ENCODE measurements at places on chromosomes 6 and 20.

DNA sequence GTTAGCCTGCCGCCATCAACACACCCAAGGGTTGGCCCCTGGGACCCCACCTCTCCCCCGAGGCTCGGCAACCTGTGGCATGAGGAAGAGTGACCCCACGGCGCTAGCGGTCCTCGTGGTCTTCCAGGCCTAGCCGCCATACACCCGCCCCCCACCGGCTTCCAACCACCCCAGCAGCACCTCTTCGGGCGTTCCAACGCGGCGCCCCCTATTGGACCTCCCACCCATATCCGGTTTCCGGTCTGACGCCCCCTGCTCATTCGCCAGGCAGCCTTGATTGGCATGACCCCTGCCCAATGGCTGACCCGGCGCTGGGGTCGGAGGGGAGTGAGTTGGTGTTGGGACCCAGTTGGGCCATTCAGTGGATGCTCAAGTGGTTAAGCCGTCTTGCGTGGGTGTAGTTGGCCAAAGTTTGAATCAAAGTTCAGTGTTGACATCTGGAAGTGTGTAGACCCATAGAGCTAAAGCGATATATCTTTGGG is at the start of gene GNAS-AS1:
GNAS-AS1 (minus strand) TSS at position 210 of the 482 bp plus-strand sequence.
- peak; percentile 89 for DNase-seq

DNA sequence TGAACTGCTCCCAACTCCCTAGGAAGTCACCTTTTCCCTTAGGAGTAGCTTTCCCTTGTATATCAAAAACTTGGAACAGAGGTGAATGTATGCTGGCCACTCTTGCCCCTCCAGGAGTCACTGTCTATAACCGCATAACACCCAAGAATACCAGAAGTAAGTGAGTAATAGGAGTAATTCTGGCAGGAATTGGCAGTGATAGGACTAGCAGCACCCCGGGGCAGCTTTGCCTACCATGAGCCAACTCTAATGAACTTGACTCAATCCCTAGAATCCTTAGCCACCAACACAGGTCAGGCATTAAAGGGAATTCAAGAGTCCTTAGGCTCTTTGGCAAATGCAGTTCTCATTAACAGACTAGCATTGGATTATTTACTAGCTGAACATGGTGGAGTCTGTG is 28.8 kb upstream of the CD164 start:
- DNase-seq: no peak

- DNase-seq: no peak
Measured at GRCh38 chr6:103269581-103269980, 1590.1 kb downstream of the HACE1 start.

DNA sequence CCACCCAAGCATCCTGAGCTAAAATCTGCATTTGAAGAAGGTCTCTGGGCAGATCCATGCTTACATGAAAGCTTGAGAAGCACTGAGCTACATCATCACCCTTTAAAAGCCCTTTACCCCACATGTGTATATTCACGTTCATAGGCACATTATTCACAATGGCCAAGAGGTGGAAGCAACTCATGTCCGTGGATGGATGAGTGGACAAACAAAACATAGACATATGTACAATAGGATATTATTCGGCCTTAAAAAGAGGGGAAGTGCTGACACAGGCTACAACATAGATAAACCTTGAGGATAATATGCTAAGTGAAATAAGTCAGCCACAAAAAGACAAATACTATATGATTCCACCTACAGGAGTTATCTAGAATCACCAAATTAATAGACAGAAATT is 17.6 kb downstream of the ADGRF5 start:
- no peak for DNase-seq

DNA sequence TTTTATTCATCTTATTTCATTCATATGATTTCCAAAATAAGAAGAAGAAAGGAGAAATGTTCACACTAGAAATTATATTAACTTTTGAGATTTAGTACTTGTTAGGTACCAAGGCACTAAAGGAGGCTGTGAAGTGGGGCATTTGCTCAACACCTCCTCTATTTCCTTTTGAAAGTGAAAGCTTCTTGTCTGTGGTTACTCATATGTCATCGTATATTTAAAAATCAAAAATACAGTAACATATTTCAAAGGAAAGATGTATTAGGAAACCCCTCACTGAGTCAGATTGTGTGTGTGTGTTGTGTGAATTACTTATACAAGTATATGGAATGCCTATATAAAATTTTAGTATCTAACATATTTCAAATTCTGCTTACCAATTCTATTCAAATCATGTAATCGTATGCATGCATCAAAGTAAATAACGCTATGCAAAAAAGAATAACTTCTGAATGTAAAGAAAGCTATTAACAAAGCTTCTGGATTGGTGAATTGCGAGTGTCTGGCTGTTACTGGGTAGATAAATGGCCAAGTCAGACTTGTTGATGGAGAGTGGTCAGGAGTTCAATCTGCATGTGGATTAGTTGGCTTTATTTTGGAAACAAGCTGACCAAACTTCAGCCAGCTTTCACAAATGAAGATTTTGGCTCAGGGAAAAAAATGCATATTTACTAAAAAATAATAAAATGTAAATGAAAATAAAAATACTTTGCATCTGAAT is 70.9 kb downstream of the PACRG start:
- peak; percentile 5 for DNase-seq

GRCh38 chr6:149503276-149503675 is 18.5 kb upstream of the ZC3H12D start:
- DNase-seq: no peak

DNA sequence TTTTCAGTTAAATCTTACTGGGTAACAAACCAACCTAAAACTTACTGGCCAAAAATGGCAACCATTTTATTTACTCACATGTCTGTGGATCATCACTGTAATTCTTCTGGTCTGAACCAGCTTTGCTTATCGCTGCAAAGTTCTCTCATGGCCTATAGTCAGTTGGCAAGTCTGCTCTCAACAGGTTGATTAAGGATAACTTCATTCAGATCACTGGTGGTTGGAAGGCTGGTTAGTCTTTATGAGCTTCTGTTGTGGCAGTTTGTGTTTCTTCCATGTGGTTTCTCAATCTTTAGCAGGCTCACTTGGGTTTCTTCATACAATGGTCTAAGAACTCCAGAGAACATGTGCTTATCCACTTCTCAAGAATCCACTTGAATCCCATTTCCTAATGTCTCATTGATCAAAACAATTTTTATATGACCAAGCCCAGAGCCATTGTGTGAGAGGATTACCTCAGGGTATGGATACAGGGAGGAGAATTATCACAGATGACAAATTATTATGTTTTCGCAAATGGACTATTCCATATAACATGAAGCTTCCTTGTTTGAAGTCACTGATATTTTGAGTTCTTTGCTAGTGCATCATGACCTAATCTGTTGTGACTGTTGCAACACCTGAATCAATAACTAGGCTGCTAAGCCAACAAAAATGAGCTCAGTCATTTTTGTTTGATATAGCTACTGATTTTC is 155.4 kb upstream of the BMP2 start:
- no peak for DNase-seq

DNA sequence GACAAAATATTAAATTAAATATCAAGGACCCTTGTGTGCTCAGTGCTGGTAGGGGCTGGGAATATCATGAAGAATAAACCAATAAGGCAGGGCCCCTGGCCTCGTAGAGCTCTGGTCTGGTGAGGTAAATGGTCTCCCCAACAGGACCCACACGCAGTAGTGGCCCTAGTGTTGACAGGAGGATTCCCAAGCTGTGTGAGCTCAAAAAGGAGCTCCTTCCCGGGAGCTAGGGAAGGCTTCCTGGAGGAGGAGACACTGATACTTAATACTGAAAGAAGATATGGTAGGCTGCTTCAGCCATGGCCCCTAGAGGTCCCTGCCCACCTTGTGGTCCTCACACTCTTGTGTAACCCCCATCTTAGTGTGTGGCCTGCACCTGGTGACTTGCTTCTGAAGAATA is 209.1 kb downstream of the NFATC2 start:
- no peak for DNase-seq

DNA sequence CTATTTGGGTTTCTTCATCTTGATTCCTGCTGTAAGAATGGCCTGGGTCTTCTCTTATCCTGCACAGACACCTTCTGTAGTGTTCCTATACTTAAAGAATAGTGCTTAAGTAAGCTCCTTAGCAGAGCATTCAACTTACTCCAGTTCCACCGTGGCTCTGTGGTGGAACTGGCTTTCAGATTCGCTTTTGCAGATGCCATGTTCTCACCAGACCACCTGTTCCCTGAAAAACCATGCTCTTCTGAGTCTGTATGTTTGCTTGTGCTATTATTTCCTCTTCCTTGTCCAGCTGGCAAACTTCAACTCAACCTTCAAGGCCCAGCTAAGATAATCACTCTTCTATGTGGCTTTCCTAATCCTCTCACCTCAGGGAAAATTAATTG is 4.9 kb downstream of the ELMO2 start:
- no peak for DNase-seq

DNA sequence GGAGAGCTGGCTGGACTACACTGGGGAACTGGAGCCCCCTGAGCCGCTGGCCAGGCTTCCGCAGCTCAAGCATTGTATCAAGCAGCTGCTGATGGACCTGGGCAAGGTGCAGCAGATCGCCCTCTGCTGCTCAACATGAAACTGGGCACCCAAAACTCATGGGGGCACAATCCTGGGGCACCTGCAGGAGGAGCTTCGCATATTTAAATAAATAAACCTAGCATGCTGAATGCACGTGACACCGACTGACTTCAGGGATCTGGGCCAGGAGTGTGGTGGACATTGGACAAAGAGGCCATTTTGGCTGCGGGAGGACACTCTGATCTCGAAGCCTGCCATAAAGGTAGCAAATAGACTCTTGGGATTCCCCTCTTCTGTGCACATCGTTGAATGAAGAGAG is 6.8 kb downstream of the SCAND1 start:
- peak; percentile 33 for DNase-seq

- peak; percentile 49 for DNase-seq
Measured at GRCh38 chr6:129895692-129896091, 34.6 kb upstream of the TMEM244 start.

DNA sequence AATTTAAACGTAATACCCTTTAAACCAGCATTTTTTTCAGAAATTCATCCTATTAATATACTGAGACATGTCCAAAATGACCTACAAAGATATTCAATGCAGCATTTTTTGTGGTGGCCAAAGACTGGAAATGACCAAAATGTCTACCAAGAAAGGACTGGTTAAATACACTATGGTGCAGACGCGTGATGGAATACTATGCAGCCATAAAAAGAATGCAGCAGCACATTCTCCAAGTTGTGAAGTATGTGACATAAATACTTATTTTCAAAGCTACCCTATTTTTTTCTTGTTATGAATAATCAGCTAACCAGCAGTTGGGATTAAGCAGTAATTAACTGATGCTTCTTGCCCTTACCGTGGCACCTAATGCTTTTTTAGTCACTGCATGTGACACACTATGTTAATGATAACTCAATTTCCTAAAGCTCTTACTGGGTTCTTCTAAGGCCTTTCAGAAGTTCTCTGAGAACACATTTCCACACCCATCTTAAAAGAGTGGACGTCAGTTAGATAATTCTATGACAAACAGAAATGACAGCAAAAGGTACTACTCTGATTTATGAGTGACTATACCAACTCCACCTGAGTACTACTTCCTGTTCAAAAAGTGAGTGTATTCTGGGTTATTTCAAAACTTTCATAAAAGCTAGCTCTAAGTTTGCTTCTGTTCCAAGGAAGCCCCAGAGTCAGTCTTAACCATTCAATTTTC is 24.9 kb downstream of the TTI1 start:
- no peak for DNase-seq

- DNase-seq: no peak
Measured at GRCh38 chr6:154822947-154823558, 89.8 kb downstream of the SCAF8 start.

DNA sequence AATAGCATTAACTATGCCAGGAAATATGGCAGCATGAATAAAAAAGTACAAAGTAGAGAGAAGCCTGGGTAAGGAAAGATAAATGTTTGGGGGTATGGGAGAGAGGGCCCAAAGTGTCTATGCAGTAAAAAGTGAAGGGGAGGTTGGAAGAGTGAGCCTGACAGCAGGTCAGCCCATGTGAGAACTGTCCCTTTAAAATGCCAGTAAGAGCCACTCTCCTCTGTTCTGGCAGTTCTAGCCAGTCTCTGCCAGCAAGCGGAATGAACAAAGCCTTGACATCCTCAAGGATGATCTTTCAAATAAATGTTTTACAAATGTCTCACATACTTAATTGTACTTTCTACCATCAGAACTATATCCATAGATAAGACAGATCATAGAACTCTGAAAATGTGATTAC is 164.5 kb downstream of the DST start:
- DNase-seq: no peak

- DNase-seq: peak; percentile 60
Measured at GRCh38 chr20:4087923-4088322, 72.6 kb upstream of the RNF24 start.

- peak; percentile 86 for DNase-seq
Measured at GRCh38 chr6:72464791-72465691, 156.8 kb upstream of the KCNQ5 start.

DNA sequence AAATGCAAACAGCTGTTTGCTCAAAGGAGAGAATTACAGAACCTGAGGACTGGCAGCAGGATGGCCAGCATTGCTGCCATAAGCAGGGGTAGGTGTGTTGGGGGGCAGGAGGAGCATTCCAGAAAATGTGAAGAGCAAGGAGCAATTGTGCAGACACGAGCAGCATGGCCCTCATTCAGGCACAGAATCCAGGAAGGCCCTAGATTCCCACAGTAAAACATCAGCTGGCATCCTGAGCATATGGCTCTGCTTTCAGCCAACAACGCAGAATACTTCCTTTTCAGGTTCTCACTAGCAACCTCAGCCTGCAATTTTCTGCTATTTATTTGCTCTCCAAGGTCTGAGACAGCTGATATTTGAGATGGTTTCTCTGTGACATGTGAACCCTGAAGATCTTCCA is 243.4 kb upstream of the POU3F2 start:
- DNase-seq: no peak

GRCh38 chr20:62760856-62761758 is 35.2 kb upstream of the MRGBP start:
- DNase-seq: no peak

- peak; percentile 57 for DNase-seq
Measured at GRCh38 chr20:58340853-58341252, 31.3 kb downstream of the RAB22A start.

- DNase-seq: no peak
Measured at GRCh38 chr20:50389808-50390684, 120.1 kb upstream of the PTPN1 start.

DNA sequence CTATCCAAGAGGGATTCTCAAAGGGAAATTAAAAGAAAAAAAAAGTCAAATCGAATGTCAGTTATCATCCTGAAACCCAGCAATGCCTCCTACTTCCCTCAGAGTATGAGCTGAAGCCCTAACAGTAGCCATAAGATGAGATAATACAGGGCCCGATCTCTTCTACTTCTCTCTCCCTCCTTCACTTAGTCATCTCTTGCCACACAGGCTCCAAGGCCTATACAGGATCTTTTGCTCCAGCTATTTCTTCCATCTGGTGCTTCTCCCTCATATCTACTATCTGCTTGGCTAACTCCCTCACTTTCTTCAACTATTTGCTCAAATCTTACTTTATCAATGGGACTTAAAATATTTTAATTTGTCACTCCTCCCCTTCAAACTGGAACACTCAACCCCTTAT is 215.3 kb downstream of the RNGTT start:
- peak; percentile 28 for DNase-seq

DNA sequence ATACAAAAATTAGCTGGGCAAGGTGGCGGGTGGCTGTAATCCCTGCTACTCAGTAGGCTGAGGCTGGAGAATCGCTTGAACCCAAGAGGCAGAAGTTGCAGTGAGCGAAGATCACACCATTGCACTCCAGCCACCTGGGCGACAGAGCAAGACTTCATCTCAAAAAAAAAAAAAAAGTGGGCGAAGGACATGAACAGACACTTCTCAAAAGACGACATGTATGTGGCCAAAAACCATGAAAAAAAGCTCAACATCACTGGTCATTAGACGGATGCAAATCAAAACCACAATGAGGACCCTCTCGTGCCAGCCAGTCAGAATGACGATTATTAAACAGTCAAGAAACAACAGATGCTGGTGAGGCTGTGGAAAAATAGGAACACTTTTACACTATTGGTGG is 344.9 kb upstream of the JARID2 start:
- no peak for DNase-seq
